A673 (cell line): ENCODE measurements at places on chromosomes 3 and 15. TPM values are rescaled to one million over a fixed set of nuclear protein-coding genes. Genes with fewer than 3 reads are reported as not detected.

GRK7 gene
- not detected in 2 replicates for total RNA-seq

SCG5 gene
- total RNA-seq = 0.90 and 3.1 TPM in 2 replicates

DGKG gene
- total RNA-seq = 35.1 and 45.2 TPM in 2 replicates

RBP2 gene
- total RNA-seq = not detected in 2 replicates

SLC28A1 gene
- total RNA-seq = not detected in 2 replicates

KPNA4 gene
- total RNA-seq = 85.7 and 88.5 TPM in 2 replicates

MUC13 gene
- not detected in 2 replicates for total RNA-seq

TMEM108 gene
- total RNA-seq = 0.30 TPM in 1 of 2 replicates, not detected in the other

ANP32A gene
- 331 and 370 TPM in 2 replicates for total RNA-seq

GAP43 gene
- total RNA-seq = 31.6 and 42.0 TPM in 2 replicates

- no peak for DNase-seq
Measured at GRCh38 chr3:141930801-141931200, 54.4 kb downstream of the ATP1B3 start.

DNA sequence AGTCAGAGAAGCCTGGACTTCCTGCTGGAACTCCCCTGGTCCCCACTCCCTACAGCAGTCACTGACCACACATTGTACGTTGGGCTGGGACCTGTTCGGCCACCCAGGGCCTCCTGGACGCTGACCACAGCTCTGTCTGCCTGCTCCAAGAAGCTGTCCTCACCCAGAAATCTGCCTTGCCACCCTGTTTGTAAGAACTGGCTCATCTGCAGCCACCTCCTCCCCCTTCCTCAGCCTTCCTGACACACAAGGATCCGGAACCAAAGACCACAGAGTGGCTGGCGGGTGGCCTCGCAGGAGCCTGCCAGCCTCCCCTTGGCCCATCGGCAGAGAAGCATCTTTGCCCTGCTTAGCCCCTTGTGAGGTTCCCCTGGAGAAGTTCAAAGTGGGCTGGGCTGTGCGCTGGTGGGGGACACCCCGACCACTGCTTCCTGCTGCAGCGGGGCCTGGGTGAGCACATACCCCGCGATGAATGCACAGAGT is 91.9 kb downstream of the PCSK6 start:
- DNase-seq = no peak

- no peak for DNase-seq
Measured at GRCh38 chr15:62941699-62942098, 100.8 kb upstream of the TPM1 start.

- no peak for DNase-seq
Measured at GRCh38 chr3:101017017-101017416, 23.8 kb upstream of the ABI3BP start.

GRCh38 chr3:97871801-97872524 is 50.2 kb downstream of the CRYBG3 start:
- DNase-seq = peak; percentile 54

DNA sequence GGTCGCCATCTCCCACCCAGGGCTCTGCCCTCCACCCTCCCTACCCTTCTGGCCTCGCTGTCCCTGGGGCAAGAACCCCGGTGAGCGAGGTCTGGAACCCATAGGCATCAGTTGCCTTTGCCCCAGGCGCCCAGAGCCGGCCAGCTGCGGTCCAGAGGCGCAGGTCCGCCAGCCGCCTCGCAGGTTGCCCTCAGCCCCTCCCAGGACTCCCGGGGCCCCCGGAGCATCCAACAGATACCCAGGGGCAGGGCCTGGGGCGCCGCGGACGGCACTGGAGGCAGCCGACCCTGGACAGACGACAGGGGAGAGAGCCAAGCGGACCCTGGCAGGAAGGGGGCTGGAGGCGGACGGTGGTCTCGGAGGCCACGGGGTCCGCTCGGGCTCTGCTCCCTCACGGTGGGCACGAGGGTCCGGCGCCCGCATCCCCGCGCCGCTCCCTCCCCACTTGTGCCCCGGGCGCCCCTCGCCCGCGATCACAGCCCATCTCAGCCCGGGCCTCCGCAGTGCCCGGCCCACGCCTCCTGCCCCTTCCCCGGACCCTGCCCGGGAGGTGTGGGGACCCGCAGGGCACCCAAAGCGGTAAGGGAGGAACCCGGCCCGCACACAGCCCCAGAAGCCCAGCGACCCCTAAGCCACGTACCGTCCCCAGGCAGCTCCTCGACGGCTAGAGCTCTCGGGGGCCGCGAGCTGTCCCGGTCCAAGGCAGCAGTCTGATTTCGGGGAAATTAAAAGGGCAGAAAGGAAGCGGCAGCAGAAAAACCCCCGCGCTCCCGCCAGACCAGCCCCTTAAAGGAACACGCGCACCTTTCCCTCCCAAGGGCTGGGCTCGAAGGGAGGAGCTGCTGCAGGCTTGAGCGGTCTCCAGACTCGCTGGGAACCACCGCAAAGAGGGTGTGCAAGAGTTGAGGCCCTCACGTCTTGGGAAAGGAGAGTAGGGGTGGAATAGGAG is at the start of gene HAPLN3:
Gene HAPLN3, minus strand, starts transcription at position 726 of the 949 bp plus-strand sequence. CDS start 8,246 bp downstream, outside the sequence.
- no peak for DNase-seq

- DNase-seq = no peak
Measured at GRCh38 chr3:56862352-56863062, 60.8 kb upstream of the ARHGEF3 start.

GRCh38 chr3:46921041-46921440 is 43.5 kb downstream of the PTH1R start:
- DNase-seq = no peak

DNA sequence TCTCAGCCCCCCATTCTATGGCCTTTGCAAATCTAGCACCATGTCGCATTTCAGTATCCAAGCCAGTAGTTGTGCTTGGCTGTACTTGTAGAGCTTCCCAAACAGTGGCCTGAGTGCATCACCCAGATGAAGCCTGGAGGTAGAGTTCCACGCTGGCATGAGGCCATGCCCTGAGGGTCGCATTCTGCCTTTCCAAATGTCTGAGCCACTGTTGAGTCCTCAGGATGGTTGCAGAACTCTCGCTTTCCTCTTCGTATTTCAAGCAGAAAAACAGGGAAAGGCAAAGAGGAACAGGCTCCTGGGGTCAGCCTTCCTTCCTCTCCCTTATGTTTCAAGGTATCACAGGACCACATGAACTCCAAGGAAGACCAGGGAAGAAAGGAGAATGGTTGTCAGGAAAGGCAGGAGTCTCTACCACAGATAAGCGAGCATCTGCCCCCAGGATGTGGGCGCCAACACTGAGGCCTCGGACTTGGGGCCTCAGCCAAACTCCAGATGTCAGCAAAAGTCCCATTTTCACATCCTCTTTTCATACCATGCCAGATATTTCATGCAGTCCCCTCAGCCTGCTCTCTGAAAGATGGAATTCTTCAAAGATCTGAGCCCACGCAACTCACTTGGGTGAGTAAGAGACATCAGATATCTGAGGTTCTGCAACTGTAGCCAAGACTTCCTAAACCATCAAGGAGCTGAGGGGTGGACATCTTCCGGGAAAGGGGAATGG is 19.4 kb upstream of the PRR20G start:
- no peak for DNase-seq

DNA sequence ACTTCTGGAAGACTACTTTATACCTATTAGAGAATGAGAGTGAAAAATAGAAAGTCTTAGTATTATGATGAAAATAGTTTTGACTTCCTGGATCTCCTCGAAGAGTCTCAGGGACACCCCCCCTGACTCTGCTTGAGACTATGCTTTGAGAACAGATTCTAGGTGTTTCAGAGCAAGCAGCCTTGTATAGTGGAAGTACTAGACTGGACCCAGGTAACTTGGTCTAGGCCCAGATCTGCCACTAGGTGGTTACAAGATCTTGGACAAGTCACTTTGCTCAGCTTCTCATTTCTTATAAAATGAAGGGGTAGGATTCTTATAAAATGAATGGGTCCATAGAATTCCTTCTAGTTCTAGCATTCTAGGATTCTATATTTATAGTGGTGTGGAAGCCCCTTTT is 9.1 kb downstream of the ABHD5 start:
- DNase-seq = no peak

DNA sequence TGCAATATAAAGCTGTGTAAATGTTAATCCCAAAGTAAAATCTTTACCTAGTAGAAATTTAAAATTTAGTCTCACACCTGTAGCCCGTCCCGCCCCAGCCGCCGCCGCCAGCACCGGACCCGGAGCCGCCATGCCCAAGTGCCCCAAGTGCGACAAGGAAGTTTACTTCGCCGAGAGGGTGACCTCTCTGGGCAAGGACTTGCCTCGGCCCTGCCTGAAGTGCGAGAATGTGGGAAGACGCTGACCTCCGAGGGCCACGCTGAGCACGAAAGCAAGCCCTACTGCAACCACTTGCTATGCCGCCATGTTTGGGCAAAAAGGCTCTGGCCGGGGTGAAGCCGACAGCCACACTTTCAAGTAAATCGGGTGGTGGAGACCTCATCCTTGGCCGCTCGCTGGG is 22.1 kb upstream of the TOP2B start:
- DNase-seq = no peak

DNA sequence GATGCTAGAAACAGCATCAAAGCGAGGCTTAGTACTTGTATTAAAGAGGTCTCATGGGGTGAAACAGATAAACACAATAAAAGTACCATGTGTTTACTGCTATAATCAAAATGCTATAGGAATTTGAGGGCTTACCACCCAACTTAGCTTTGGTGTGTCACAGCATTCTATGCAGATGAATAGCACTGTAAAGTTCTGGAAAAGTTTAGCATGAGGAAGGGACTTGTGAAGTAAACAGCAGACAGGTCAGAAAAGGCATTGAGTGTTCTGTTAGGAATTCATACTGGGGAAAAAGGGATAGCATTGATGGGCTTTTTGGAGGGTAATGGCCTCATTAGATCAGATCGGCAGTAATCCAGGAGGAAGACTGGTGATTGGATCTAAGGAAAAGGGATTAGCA is 505.3 kb downstream of the NLGN1 start:
- DNase-seq = no peak

GRCh38 chr15:67740405-67740804 is 84.9 kb upstream of the SKOR1 start:
- DNase-seq = no peak

DNA sequence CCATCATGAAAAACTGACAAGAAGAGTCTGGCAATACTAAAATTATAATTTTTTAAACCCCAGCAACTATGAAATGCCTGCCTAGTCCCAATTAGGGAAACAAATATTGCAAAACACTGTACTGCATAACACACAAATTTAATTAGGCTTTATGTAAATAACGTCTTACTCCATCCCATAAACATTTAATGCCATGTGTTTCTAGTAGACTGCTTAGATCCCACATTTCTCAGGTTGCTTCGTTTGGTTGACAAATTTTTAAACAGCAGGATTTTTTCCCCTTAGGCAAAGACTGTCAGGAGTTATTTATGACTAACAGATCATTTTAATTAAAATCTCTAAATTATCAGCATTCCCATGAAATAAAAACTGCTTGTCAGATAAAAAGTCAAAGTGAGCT is 29.9 kb downstream of the EIF2AK4 start:
- no peak for DNase-seq

- DNase-seq = no peak
Measured at GRCh38 chr3:81277853-81278252, 483.6 kb downstream of the GBE1 start.

GRCh38 chr3:73143821-73144237 is 82.4 kb downstream of the EBLN2 start:
- peak; percentile 68 for DNase-seq

DNA sequence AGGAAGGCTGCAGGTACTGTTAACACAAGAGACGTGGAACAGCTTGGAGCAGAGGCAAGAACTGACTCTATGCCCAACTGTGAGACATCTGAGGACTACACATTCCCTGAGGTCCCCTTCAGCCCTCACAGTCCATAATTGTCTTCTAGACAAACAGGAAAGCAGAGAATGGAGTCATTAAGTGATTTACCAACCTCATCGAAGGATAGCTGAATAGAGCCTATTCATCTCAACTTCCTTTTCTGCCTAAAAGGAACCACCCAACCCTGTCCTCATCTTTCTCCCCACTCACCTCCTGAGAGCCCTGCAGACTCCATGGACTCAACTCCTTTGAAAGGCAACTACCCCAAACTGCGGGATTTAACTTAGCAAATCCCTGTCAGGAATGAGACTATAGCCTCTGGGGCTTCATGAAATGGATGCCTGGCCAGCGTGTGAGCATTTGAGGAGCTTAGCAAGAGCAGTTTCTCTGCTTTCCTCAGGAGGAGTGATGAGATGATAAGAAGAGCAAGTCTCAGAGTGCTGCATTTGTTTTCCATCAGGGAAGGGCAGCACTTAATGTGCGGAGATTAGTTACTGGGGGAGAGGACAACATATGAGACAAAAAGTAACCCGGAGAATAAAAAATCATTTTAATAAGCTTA is 61.5 kb upstream of the FILIP1L start:
- peak; percentile 68 for DNase-seq

- no peak for DNase-seq
Measured at GRCh38 chr15:70281811-70282307, 184.1 kb upstream of the TLE3 start.
